NCI-H2081 (cell line): ENCODE measurements at places on chromosomes 2 and 18.

- no peak for DNase-seq
Measured at GRCh38 chr2:107635883-107636282, 190.8 kb upstream of the RGPD4 start.

- no peak for DNase-seq
Measured at GRCh38 chr18:22286585-22286984, 117.2 kb downstream of the GATA6 start.

DNA sequence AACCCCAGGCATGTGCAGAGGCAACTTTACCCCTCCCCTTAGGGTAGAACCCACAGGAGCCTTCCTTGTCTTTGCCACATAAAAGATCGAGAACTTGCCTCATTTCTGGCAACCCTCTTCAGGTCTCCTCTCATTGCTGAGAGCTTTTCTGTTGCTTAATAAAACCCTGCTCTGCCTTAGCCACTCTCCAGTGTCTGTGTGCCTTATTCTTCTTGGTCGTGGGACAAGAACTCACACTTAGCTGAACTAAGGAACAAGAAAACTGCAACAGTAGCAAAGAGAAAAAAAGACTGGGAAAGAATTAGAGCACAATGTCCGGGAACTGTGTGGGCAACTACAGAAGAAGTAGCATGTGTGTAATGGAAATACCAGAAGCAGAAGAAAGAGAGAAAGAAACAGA is 56.2 kb upstream of the SMIM21 start:
- no peak for DNase-seq

GRCh38 chr18:64986906-64987495 is 763.8 kb upstream of the CDH7 start:
- DNase-seq, result no peak

- DNase-seq, result no peak
Measured at GRCh38 chr2:62370321-62371250, 135.4 kb downstream of the TMEM17 start.

- DNase-seq, result no peak
Measured at GRCh38 chr2:24857746-24858145, 62.3 kb downstream of the ADCY3 start.

- DNase-seq, result no peak
Measured at GRCh38 chr2:160892204-160892603, 268.0 kb upstream of the TANK start.

- no peak for DNase-seq
Measured at GRCh38 chr2:12047761-12048160, 301.3 kb downstream of the LPIN1 start.

DNA sequence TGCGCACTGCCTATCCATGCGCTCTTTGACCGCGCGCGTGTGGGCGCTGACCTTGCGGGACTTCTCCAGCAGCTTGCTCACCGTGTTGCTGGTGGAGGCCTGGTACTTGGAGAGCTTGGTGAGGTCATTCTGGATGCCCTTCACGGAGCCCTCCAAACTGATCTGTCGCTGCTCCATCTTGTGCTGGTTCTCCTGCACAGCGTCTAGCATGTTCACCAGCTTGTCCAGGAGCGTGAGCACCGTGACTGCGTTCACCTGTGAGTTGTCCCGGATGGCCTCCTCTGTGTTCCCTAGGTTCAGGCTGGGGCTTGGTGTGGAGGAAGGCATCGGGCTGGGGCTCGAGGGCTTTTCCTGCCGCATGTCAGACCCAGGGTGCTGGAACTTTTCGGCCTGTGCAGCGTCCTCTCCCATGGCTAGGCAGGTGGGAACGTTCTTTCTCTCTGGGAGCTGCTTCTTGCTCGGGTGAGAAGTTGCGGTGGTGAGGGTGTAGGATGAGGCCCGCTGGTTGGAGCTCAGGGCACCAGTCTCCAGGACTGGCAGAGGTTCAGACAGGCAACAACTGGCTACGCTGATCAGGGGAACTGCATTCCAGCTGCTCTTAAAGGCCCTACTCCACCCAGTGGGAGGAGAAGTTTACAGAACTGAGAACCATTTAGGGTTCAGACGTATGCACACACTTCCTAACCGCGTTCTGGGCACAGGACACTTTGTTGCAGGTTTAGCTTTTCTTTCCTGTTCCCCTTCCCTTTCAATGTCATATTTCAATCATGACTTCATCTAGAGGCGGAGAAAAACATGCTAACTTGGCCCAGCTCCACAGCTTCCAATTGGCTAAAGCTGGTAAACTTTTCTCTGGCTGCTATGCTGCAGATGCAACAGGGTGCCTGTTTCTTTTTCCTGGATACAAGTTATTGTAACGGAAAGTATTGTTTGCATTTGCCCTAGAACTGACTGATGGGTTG is at the start of gene CAVIN2:
TSS of gene CAVIN2 (minus strand) at position 574 of the 962 bp plus-strand sequence. CDS start at position 411, 163 bp downstream.
- DNase-seq, result no peak

- DNase-seq, result peak; percentile 79
Measured at GRCh38 chr2:157492189-157492773, 48.4 kb upstream of the CYTIP start.

DNA sequence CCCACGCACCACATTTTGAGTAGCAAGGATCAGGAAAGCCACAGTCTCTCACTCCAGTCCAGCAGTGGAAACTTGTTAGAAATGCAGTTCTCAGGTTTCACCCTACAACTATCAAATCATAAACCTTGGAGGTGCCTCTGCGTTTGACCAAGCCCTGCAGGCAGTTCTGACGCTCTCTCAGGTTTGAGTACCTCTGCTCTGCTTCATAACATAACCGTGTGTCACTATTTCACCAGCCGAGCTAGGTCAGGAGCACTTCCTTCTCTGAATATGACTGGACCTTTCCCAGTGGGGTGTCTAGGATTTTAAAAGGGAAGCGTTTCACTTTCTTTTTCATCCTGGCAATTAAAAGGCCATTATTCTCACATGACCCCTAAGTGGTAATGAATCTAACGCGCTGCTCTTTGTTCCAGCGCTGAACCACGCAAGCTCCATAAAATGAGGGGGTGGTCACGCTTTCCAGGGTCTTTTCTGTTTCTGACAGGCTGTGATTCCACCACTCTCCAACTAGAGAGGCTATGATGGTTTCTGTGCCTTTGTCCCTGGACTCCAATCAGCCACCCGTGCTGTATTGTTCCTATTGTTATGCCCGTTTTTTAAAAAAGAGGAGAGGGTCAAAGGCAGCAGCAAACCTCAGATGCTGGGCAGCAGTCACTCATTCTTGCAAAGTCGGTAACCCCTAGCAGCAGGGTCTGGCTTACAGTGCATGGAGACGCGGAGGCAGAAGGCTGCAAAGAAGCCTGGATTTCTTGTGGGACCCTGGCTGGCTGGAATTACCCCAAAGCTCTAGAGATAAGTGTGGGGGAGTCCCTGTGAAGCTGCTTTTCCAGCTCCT is 75.2 kb upstream of the CTNNA2 start:
- peak; percentile 34 for DNase-seq

DNA sequence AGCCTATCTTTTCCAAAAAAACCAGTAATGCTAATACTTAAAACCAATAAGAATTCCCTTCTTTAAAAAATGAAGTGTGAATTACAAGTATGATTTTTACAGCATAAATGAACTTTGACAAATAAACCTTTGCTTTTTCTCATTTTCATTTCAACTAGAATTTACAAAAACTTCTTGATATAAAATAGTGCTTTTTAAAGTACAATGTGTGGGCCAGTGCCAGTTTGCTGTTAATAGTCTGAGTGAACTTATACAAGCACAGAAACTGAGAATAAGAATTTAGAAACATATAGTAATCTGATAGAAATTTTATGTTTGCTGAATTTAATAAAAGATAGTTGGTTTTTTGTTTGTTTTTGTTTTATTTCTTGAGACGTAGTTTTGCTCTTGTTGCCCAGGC is 43.7 kb upstream of the CHRNA1 start:
- DNase-seq, result no peak

DNA sequence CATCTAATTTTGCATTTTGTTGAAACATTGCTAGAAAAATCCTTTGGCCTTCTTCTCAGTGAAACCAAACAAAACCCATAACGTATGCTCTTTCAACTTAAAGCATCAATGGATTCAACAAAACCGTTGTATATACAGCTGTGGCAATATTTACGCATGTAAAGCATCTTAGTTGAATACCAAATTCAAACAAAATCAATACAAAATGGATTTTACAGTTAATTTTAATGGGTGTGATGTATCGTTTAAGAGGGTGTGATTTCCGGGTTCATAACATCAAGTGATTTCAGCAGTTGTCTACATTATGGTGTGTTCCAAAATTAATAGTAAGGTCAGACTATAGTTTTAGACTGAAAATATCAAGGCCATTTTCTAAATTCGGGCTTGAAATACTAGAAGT is 198.2 kb downstream of the TGIF1 start:
- DNase-seq, result peak; percentile 77

- no peak for DNase-seq
Measured at GRCh38 chr18:75088021-75088506, 120.9 kb downstream of the PTGR3 start.

DNA sequence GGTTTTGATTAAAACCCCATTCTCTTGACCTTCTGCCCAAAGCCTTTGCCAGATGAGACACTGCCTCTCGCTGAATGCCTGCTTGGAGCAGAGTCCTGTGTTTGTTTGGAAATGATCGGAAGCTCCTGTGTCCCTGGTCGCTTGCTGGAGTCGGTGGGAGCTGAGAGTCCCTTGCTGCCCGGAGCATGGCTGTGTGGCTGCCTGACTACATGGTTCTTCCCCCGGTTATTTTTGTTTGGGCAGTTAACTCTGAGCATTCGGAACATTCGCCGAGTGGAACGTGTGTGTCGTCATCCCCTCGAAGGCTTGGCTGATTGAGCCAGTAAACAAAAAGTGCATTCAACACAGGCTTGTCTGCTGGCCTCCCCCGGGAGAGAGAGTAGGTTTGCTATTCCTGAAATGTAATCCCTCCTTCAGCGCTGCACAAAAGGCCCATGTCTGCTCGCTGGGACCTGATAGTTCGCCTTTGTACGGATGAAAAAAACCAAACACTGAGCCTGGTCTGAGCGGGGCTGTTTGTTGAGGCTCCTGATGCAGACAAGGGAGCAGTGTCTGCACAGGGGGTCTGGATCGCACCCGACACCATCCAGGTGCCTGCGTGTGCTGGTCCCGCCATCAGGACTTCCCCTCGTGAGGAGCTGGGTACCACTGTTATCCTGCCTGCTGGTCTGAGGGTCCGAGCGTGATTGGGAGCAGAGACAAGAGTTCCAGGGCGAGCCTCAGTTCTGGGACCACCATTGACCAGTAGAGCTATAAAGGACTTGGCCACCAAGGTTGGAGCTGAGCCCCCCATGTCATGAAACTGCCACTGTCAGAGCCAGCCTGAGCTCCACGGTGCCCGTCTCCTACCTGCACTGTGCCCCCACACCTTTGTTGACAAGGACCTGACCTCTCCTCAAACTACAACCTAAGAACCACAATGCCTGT is 83.8 kb downstream of the AGAP1 start:
- no peak for DNase-seq

DNA sequence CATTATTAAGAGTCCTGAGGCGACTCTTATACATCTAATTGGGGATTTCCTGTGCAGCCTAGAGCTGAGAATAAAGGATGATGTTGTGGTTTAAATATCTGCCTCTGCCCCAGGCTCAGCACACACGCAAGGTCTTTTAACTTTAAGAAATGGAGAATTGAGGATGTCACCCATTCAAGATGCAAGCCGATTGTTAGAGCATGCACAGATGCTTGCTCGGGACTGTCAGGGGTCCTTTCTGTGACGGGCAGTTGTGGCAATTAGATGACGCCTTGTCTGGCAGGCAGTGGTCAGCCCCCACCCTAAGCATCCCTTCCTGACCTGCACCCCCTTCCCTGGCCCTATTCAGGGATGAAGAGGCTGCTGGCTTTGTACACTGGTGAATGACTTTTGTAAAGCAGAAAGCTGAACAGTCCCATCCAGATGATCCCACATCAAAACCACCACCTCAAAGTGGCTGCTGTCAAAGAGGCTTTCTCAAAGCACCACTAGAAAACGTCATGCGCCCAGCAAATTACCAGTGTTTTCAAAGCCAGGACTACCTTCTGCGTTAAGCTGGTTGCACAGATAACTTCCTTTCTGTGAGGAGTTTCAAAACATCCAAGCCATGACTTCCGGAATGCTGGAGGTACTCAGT is 23.7 kb downstream of the FAM178B start:
- DNase-seq, result no peak

- no peak for DNase-seq
Measured at GRCh38 chr18:79736846-79737245, 57.2 kb downstream of the CTDP1 start.

DNA sequence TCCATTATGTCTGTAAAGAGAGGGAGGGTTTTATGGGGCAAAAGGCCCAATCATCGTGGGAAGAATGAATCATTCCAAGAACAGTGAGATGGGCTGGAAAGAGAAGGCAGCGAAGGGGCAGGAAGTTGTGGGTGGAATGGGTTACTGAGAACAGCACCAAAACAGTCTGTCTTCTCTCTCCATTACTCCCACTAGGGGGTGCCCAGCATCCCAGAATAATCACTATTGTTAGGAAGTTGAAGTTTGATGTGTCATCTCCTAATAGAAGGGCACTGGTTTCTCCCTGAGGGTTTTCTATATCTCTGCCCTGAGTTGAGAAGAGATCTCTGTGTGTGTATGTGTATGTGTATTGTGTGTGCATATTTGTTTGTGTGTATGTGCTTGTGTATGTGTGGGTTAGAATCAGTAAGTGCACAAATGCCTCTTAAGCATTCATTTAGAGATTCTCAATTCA is 76.6 kb upstream of the MAP4K3 start:
- peak; percentile 18 for DNase-seq

DNA sequence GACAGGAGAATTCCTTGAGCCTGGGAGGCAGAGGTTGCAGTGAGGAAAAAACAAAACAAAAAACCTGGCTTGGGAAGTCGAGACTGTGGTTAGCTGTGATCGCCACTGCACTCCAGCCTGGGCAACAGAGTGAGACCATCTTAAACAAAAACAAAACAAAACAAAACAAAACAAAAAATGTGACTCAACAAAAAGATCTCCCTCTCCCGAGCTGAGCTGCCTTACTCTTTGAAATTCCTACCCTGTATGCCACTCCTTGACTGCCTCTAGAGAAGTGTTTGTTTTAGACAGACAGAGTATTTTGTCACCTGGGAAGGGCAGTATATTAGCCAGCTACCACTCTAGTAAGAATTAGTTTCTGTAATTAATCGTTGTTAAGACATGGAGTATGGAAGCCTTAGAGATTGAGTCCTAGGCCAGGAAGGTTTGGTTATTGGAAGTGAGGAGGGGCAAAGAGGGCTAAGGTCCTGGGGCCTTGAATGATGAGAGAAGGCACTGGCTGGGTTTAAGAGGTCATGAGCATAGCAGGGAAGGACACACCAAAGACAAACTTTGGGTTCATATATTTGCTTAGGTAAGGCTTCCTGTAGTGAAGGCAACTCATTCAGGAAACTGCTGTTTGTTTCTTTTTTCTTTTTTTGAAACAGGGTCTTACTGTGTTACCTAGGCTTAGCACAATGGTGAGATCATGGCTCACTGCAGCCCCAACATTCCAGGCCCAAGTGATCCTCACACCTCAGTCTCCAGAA is 56.0 kb downstream of the HAUS1 start:
- no peak for DNase-seq

- no peak for DNase-seq
Measured at GRCh38 chr2:222912117-222912516, 51.3 kb downstream of the ACSL3 start.

- no peak for DNase-seq
Measured at GRCh38 chr2:71721362-71721665, 268.0 kb downstream of the DYSF start.

DNA sequence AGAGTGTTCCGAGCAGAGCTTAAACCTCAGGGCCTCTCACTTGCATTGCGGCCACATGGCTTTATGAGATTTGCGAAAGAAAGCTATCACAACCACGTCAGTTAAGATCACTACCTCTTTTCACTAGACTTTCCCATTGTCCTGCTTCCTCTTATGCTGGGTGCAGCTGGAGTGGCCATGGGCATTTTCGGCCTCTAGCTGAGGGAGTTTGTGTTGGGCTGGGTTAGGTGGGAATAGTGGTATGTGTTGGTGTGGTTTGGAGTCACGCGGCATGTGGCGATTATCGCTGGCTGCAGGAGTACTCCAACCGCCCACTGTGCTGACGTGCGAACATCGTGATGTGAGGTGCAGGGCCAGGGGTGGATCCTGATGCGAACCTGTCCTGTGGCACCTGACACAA is 27.1 kb downstream of the RALB start:
- DNase-seq, result no peak
